ENCODE measurements at places on chromosomes 16 and 17. TPM values are rescaled to one million over a fixed set of nuclear protein-coding genes. Genes with fewer than 3 reads are reported as not detected.

Gene OMG
- not detected for total RNA-seq

Gene GPR179
- not detected for total RNA-seq

Gene SEPTIN12
- not detected for total RNA-seq

Gene NPIPB13
- 1.3 TPM for total RNA-seq

Gene RNF222
- not detected for total RNA-seq

Gene MFAP4
- total RNA-seq: 280 TPM

Gene EME1
- not detected for total RNA-seq

Gene ITGAL
- total RNA-seq: 0.11 TPM

Gene CA5A
- not detected for total RNA-seq

Gene CNGB1
- not detected for total RNA-seq

Gene TACO1
- 6.2 TPM for total RNA-seq

Gene KRTAP4-8
- not detected for total RNA-seq

Gene TRIM72
- not detected for total RNA-seq

Gene CDH3
- total RNA-seq: not detected
